CD4-positive, alpha-beta T cell treated with Interleukin-15 for 4 hours (primary cell): ENCODE measurements at places on chromosomes 6 and 20.

DNA sequence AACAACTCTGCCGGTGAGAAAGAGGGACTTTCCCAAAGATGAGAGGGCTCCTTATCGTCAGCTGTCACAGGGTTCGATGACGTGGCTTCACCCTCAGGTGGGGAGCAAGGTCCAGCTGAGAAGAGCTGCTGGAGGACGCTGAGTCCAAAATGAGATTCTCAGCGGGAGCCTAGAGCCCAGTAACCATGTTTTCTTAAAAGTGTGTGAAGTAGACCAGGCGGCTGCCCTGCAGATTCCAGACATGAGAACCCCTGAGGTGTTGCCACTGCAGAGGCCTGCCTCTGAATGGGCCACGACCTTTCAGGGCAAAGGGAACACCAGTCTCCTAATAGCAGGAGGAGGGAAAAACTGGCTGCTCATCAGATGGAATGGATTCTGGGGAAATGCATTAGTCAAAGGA lies 375.1 kb downstream of the BTBD9 start:
- no peak for DNase-seq

- no peak for DNase-seq
Observed at GRCh38 chr6:2870046-2870636, 28.5 kb upstream of the SERPINB1 start.

DNA sequence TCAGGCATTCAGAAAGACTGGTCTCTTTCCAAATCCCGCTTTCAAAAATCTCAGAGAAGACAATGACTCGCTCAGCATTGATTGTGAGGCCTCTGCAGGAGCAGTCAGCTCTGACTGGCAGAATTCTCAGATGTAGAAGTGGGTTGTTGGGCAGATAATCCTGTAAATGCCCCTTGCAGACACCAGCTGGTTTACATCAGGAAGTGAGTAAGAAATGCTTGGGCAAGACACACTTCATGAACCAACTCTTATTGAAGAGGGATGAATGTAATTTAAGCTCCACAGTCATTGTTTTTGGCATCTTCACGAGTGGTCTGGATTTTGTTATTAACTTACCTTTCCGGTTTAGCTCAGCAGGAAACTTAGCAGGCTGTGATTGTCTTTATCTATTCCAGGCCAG lies 166.6 kb downstream of the PLCB4 start:
- no peak for DNase-seq

- DNase-seq, result no peak
Observed at GRCh38 chr6:118764766-118765165, 113.4 kb upstream of the CEP85L start.
